ENCODE measurements at places on chromosomes 13 and 19. TPM values are rescaled to one million over a fixed set of nuclear protein-coding genes. Genes with fewer than 3 reads are reported as not detected.

- no peak for DNase-seq
These were observed 164.9 kb downstream of the ZIC5 start for GRCh38 chr13:99806671-99807070.

DNA sequence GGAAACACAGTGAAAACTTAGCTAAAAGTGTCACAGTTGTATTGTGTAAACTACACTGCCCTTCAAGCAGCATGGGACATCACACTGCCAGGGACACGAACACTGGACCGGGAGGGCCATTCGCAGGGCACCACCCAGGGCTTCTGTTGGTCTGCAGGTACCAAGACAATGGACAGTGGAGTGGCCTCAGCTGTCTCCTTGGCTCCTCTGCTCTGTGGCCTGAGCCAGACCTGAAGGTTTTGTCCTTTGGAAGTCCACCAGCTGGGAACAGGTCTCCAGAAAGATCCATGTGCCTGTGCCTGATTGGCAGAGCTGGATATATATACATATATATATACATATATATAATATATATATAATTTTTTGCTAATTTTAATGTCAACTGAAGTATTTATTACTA is 149.8 kb downstream of the ZNF536 start:
- no peak for DNase-seq

DNA sequence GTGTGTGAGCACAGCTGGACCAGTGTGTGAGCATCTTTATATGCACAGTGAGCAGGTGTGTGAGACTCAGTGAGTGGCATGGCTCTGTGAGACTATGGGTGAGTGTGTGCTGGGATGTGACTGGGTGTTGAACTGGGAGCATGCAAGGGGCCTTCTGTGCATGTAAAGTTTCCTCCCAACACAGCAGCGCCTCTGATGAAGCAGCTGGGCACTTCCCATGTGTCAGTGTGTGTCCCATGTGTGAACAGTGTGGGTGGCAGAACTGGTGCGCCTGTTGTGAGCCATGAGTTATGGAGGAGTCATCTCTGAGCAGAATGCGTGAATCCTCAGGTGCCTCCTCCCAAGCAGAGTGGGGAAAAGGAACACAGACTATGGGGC is 24.1 kb downstream of the LGALS16 start:
- DNase-seq = no peak

DNA sequence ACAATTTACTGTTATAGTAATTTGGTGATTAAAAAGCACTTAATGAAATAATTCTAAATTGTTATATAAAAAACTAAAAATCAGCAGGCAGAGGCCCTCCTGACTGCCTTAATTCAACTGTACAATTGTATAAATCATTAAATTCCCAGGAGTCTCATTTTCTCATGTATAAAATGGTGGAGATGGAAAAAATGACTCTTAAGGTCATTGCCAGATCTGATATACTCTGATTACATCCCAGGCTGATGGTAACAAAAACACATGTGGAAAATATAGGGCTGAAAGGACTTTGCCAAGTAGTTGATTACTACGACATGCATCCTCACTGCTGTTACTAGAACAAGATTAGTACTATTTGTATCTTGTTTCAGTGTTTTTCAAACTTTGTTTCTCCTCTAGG is 1020.0 kb upstream of the SLC10A2 start:
- no peak for DNase-seq

- DNase-seq = peak; percentile 86
These were observed 187.3 kb downstream of the NUFIP1 start for GRCh38 chr13:44801990-44802389.

- DNase-seq = no peak
These were observed 35.0 kb downstream of the B3GLCT start for GRCh38 chr13:31234729-31235128.

DNA sequence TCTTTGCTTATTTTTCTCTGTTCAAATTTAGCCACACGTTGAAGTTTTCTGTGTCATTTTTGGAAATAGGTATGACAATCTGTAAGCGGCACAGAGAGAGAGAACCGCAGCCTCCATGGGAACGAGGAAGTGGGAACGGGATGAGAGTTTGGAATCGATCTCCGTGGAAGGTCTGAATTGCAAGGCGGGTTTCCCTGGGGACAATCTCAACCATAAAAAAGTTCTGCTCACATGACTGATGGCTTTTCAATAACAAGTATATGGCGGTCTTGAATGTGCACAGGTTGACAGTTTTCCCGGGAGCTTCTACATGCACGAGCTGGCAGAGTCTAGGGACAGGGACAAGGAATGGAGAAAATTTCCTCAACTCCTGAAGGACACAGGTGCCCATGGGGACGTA is 90.9 kb downstream of the INSR start:
- DNase-seq = no peak

DNA sequence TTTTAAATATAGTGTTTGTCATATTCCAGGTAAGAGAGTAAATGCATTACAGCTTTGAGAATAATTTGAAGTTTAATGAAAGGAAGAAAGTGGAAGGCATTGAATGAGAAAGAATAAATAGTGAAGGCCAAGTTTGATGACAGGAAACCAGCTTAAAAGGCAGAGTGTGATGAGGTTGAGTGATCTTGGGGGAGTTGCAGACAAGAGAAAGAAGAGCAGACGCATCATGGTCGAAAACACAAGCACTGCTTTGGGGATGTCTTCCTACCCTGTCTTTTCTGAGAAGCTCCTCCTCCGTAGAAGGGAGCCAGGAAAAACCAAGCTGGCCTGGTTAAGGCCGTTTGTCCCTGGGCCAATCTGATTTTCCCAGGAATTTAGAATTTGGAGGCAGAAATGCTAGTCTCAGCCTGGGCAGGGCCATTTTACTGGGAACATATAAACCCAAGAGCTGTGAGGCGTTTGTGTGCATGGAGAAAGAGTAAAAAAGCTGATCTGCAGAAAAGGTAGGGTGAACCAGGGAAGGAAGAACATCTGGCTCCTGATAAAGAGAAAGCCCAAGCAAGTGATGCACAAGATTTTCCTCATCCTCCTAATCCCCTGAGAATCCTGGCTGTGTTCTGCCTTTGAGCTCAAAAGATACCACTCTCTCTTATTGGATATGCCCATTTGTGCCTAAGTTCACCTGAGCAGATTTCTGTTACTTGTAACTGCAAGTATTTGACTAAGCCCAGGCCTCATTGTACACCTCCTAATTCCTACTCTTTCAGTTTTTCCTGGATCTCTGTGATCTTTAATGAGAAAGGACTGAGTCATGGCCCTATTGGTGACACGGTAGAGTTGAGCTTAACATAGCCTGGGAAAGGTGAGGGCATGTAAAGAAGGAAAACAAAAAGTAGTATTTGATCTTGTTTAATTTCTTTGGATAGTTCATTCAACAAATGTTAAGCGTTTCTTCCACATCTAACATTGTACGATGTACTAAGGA is 80.0 kb downstream of the WDFY2 start:
- no peak for DNase-seq

GRCh38 chr13:99399623-99399974 is 92.4 kb upstream of the GPR183 start:
- DNase-seq = no peak

GRCh38 chr19:23554548-23554947 is 132.5 kb downstream of the ZNF675 start:
- no peak for DNase-seq

The FCAR gene
- 0.95 TPM for total RNA-seq

The SOX1 gene
- total RNA-seq = not detected

The TINCR gene
- total RNA-seq = 0.10 TPM

The HSPB6 gene
- not detected for total RNA-seq

The SHANK1 gene
- 3.6 TPM for total RNA-seq

The TMEM272 gene
- total RNA-seq = not detected

The FFAR2 gene
- total RNA-seq = not detected

All from MG63 (cell line).